ENCODE measurements at places on chromosomes 12 and 14. TPM values are rescaled to one million over a fixed set of nuclear protein-coding genes. Genes with fewer than 3 reads are reported as not detected.
A peak's percentile ranks its signal among the peaks of the same experiment; 100 is the strongest.

- DNase-seq, result no peak
Observed at GRCh38 chr12:8037046-8037663, 4.6 kb downstream of the FOXJ2 start.

DNA sequence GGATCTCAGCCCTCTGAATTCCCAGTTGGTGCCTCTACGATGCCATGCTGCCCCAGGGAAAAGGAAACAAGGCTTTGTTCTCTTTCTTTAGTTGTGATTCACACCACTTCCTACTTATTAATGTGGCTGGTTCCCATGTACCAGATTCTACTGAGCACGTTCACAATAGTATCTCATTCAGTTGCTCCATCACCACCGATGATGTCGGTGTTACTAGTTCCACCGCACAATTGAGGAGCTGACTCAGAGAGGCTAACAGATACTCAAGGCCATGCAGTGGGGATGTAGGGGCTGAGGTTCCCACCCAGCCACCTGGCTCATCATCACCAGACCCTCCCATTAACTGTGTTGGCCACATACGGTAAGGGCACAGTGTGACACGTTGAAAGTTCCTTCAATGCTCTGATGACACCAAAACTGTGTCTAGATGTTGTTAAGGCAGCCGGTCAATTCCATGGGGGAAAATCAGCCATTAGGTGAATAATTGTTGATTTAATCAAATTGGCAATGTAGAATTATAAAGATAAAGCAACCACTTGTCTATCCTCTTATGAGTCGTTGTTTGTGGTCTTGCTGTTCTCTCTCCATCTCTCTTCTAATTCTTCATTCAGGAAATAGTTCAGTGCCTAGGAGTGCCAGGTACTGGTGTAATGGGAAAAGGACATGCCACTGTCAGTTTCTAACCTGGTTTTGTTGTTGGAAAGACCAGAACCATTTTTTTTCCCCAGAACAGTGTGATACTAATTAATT, 244.2 kb upstream of the CRY1 start:
- peak; percentile 74 for DNase-seq

RNASE3 gene
- total RNA-seq, result not detected

- DNase-seq, result peak; percentile 39
Observed at GRCh38 chr12:6200256-6201212, at the start of gene CD9. Gene CD9 (plus strand): TSS chr12:6200400. CDS start chr12:6200500, 100 bp downstream.

GRCh38 chr12:48110691-48111311, 4.9 kb upstream of the SENP1 start:
- peak; percentile 9 for DNase-seq

DNA sequence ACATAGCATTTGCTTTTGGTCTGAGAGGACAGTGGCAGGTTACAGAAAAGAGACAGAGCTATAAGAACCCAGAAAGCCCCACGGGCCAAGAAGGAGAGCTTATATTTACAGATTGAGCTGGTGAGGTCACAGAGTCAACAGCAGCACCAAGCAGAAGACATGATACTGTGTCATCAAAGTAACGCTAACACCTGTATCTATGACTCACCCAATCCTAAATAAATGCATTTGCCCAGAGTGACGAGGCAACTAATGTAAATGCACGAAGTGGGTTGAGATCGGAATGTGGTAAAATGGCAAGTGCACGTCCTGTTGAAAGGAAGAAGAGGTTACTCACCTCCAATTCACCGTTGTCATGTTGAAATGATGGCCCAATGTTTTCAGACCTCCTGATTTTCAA, 6.7 kb upstream of the CD163L1 start:
- no peak for DNase-seq

DNA sequence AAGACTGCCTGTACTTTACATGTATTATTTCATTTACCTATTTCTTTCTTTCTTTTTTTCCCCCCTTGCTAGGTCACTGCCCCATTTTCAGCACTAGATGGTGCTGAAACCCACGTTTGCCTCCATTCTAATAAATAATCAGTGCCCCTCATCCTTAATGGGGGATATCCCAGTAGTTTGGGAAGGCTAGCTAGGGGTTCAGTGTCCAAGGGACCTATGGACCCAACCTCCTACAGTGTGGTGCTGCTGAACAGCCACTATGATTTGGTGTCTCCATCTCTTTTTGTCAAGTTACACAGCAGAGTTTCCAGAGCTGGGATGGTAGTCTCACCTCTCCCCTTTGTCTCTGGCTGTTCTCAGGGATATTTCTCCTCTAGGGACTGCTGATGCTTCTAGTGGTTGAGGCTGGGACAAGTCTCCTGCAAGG, 6.5 kb upstream of the HCFC2 start:
- no peak for DNase-seq

DNA sequence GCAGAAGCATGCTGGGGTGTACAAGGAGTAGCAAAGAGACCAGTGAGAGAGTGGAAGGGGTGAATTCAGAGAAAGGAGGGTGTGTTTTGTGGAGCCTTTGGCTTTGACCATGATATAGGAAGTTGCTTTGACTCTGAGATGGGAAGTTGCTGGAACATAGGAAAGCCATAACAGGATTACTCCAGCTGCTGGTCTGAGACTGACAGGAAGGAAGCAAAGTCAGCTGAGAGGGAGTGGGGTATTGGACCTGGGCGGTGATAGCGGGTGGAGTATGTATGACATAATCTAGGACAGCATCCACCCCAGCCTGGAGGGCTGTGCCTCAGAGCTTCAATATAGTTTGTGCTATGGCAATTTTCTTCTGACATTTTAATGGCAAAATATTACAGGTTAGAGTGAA, 324.4 kb downstream of the PDZRN4 start:
- no peak for DNase-seq

DNA sequence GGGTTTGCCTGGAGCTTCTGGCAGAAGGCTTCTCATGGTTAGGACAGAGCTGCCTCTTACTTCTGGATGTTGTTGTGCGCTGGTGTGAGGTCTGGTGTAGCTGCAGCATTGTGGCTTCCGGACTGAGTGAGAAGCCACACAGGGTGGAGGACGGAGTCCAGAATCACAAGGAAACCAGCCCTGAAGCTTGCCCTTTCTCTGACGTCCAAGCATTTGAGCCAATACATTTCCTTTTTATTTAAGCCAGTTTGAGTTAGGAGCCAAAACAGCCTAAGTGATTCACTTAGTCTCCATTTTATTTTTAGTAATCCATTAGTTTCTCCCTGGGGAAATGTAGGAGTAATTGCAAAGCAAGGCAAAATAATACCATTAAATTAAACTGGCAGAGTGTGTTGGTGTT, 402.4 kb upstream of the RGS6 start:
- peak; percentile 53 for DNase-seq

IFT43 gene
- total RNA-seq, result 33.4 TPM
